Dermis microvascular lymphatic vessel endothelial cell (primary cell): ENCODE measurements at places on chromosomes 12 and 14. TPM values are rescaled to one million over a fixed set of nuclear protein-coding genes. Genes with fewer than 3 reads are reported as not detected.

GRCh38 chr14:23345987-23346692 lies 6.5 kb downstream of the SLC22A17 start:
- DNase-seq: no peak

Gene APOF
- total RNA-seq: not detected in 2 replicates

DNA sequence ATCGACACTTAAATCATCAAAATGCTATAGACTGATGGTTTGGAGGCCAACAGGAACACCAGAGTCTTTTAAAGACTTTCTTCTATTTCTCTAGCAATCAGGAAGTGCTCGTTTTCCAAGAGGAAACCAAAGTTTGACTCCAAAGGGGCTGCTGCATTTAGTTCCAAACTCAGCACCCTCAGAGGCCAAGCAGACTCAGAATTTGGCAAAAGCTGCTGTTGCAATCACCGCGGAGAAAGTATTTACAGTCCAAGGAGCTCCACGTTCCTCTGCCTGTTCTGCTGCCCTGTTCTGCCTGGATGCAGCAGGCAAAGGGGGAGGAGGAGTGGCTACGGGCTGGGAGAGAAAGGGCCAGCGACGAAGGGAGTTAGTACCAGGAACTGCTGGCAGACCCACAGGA lies 325.1 kb downstream of the BCL11B start:
- DNase-seq: no peak

GRCh38 chr12:113261847-113262470 lies 40.7 kb downstream of the TPCN1 start:
- no peak for DNase-seq

Gene GALC
- total RNA-seq: 9.8 and 22.4 TPM in 2 replicates

- DNase-seq: no peak
Measured at GRCh38 chr12:40502322-40502721, 189.9 kb upstream of the CNTN1 start.
